Tibial nerve (tissue), 4 donors: ENCODE measurements at places on chromosomes 4 and X. TPM values are rescaled to one million over a fixed set of nuclear protein-coding genes. Genes with fewer than 3 reads are reported as not detected.

- DNase-seq, result no peak
- H3K4me1 ChIP-seq, result peaks cover 9% of the 10 kb centered on the region
- H3K27me3 ChIP-seq, result peaks cover 17% of the 10 kb centered on the region
- no peak within 1 kb of the TSS for H3K27ac ChIP-seq
Observed at GRCh38 chrX:101078716-101079598, at the start of gene TMEM35A. Gene TMEM35A, plus strand, starts transcription at chrX:101078879. Its CDS starts 124 bp downstream, at chrX:101079003.

GRCh38 chr4:113588895-113589668 lies 172.5 kb downstream of the CAMK2D start:
- no peaks in the 10 kb centered on the region for H3K27me3 ChIP-seq
- H3K27ac ChIP-seq, result no peak overlapping the region
- peaks cover 4% of the 10 kb centered on the region for H3K4me1 ChIP-seq
- H3K4me3 ChIP-seq, result no peak overlapping the region

- H3K27ac ChIP-seq, result no peak overlapping the region
- H3K36me3 ChIP-seq, result no peaks in the 10 kb centered on the region
- H3K4me3 ChIP-seq, result no peak overlapping the region
- DNase-seq, result no peak
- no peaks in the 10 kb centered on the region for H3K4me1 ChIP-seq
Observed at GRCh38 chr4:120007191-120007871, 59.3 kb downstream of the MAD2L1 start.

DNA sequence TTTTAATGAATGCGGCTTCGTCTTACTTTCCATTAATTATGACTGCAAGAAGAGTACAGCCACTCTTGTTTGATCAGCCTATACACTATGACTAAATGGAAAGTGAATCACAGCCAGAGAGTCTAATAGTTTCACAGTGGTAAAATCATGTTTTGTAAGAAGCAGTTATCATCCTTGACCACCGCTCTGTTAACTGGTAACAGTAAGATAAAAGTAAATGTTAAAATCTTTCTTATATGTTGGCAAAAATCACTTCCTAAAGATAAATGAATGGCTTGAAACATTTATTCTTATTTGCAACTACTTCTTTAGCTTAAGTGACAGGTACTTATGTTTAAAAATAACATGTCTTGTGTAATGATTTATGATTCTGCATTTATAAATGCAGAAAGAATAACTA lies 13.2 kb downstream of the GALNT7 start:
- peaks cover 12% of the 10 kb centered on the region for H3K4me1 ChIP-seq
- H3K36me3 ChIP-seq, result no peaks in the 10 kb centered on the region
- no peak overlapping the region for H3K27ac ChIP-seq
- DNase-seq, result no peak
- H3K27me3 ChIP-seq, result no peaks in the 10 kb centered on the region
- H3K4me3 ChIP-seq, result no peak overlapping the region

DNA sequence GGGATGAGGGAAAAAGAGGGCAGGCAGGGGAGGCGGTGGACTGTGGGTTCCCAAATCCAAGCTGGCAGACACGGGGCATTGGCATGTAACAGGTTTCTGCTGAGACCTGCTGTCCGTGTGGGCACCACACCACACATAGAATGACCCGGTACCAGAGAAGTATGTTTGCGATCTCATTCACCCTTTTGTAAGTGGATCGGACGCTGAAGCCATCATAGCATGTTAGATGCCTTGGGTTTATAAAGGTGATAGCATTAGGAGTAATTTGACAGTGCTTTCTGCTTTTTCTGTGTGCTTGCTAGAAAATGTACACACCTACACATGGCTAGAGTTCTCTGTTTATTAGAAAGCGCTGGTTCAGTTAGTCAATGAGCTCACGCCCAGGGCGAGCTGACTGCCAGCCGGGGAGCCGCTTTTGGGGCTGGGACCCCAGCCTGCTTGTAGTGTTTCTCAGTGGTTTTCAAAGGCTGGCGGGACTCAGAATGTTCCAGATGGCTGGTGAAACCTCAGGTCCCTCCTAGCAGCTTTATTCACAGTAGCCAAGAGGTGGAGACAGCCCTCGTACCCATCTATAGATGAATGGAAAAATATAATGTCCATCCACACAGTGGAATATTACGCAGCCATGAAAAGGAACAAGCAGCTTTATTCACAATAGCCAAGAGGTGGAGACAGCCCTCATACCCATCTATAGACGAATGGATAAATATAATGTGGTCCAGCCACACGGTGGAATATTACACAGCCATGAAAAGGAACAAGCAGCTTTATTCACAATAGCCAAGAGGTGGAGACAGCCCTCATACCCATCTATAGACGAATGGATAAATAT lies 579 bp downstream of the IL3RA start:
- H3K36me3 ChIP-seq, result no peaks in the 10 kb centered on the region
- peaks cover 3% of the 10 kb centered on the region for H3K4me1 ChIP-seq
- H3K27ac ChIP-seq, result no peak overlapping the region

DNA sequence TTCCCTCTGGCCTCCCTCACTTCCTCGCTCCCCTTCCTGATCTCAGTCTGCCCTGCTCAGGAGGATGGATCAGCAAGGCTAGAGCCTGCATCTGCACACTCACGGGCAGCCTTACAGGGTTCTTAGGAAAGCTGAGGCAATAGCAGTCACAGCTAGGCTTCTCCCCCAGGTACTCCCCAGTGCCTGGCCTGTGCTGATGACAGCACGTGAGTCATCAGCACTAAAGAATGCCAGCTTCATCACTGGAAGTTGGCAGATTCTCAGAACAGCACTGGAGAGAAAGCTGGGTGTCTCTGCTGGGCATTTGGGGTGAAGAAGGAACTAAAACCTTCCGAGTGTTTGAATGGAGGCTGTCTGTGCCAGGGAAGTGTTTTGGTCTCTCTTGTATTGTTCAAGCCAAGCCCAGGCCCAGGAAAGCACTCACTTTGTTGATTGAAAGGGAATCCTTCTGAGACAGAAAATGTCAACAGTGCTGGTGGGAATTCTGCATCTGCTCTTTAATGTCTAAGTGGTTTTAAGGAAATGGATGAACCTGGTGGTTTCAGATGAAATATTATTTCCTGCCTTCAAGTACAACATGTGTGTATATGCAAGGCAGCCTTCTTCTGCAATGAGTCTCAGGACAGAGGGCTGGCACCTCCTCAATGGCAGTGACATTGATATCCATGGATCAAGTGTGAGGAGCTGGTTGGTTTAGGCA lies 73.0 kb upstream of the SCOC start:
- no peaks in the 10 kb centered on the region for H3K36me3 ChIP-seq
- no peak for DNase-seq
- H3K4me3 ChIP-seq, result no peak overlapping the region
- H3K4me1 ChIP-seq, result no peaks in the 10 kb centered on the region
- H3K27ac ChIP-seq, result no peak overlapping the region

TCEAL2 gene
- total RNA-seq, result 3.3 TPM

EVC2 gene
- 37.3 TPM for total RNA-seq

CXCL8 gene
- total RNA-seq, result 0.98 TPM
